EL (cell line): ENCODE measurements at places on chromosomes 6 and 20.
A peak's percentile ranks its signal among the peaks of the same experiment; 100 is the strongest.

- DNase-seq, result no peak
Observed at GRCh38 chr6:93391965-93392364, 27.4 kb downstream of the EPHA7 start.

GRCh38 chr20:437787-438486 is 24.4 kb downstream of the TBC1D20 start:
- no peak for DNase-seq

- DNase-seq, result no peak
Observed at GRCh38 chr6:17679726-17680125, 27.0 kb downstream of the NUP153 start.

DNA sequence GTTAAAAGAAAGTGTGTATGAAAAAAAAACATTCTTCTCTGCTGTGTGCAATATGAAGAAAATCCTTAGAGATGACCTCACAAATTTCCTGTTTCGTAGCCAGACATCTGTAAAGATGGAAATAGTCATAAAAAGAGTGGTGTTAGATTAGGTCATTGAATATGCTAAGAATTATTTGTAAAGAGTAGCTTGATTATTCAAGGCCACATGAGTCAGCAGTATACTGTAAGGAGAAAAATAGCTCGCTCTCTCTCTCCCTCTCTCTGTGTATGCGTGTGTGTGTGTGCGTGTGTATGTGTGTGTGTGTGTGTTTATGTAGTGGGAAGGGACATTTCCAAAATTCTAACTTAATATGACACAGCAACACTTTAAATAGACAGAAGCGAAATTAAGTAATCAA is 78.8 kb downstream of the PTCHD4 start:
- peak; percentile 62 for DNase-seq

DNA sequence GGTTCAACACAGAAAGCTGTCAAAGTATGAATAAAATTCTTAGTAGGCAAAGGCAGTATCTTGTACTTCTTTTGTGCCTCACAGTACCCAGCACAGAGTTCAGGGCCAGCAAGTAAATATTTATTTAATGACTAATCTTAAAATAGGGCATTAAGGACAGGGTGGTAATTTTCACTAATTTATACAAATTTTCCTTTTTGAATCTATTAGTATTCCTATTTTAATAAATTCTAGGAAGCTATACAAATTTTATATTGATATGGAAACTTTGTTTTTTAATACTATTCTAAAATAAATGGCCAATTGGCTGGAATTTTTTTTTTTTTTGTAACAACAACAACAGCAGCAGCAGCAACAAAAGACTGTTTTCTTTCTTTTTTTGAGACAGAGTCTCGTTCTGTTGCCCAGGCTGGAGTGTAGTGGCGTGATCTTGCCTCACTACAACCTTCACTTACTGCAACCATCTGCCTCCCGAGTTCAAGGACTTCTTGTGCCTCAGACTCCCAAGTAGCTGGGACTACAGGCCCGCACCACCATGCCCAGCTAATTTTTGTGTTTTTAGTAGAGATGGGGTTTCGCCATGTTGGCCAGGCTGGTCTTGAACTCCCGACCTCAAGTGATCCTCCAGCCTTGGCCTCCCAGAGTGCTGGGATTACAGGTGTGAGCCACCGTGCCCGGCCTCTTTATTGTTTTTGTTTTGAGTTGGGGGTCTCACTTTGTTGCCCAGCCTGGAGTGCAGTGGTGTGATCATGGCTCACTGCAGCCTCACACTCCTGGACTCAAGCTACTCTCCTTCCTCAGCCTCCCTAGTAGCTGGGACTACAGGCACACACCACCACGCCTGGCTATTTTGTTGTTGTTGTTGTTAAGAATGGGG is 85.2 kb downstream of the FKBP5 start:
- DNase-seq, result peak; percentile 28

- no peak for DNase-seq
Observed at GRCh38 chr20:5580940-5581708, 169.1 kb upstream of the SHLD1 start.

GRCh38 chr6:134238960-134239795 is 78.7 kb downstream of the SGK1 start:
- DNase-seq, result no peak

DNA sequence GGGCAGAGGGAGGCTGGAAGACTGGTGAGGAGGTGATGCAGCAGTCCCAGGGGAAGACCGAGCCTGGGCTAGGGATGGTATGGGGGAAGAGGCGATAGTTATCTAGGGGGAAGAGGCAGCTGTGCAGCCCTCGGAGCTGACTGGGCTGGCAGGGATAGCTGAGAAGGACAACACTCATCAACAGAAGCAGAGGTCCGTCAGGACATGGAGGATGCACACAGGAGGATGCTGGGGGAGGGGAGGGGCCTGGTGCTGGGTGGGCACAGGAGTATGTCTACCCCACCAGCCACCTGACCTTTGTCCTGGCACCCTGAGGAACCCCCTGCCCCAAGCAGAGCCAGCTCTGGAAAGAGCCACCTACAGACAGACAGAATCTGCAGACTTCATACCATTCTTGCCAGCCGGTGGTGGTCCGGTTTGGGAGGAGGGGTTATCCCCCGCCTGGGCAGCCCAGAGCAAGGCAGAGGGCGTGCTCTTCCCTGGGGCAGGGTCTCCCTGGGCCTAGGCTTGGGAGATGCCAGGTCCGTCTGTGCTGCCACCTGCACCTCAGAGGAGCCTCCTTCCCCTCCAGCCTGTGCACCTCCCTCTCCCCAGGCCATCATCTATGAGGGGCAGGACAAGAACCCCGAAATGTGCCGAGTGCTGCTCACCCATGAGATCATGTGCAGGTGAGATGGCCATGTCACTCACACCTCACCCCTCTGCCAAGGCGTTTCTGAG is 14.9 kb downstream of the EBF4 start:
- DNase-seq, result no peak

DNA sequence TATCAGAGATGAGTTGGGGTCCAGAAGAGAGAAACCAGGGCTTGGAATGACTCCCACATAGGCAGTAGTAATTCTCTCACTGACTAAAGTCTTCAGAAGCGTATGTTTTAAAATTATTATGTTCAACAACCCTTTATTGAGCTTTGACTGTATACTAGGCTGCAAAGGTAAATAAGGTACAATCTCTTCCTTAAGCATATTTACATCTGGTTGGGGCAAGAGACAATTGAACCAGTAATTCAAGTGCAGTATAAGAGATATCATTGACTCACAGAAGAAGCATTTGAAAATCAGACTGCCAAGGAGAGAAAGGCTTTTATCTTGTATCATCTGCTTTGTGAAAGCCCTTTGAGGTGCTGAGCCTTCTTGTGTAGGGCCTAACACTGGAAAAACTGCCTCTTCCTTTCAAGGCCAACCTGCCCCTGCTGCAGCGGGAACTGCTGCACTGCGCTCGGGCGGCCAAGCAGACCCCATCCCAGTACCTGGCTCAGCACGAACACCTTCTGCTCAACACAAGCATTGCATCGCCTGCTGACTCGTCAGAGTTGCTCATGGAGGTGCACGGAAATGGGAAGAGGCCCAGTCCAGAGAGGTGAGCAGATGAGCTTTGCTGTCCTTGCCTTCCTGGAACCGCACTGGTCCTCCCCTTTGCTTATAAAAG is 39.3 kb upstream of the C20orf144 start:
- no peak for DNase-seq

- no peak for DNase-seq
Observed at GRCh38 chr20:23536328-23536974, 31.8 kb downstream of the CST9L start.

GRCh38 chr20:49418809-49419208 is 63.7 kb downstream of the KCNB1 start:
- DNase-seq, result no peak

DNA sequence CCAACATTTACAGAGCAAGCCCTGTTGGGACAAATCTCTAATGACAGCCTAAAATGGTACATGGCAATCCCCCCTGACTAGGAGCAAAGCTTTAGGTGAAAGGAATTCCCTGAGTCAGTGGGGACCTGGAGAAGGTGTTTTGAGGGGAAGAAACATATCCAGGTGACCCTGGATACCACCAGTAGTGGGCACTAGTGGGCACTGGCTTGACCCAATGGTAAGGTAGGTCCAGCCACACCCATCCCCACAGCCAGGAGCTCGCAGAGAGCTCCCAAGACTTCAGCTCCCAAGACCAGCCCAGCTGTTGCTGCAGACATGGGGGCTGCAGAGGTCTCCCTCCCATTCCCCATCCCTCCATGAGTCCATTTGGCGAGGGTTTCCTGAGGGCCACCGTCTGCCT is 19.5 kb downstream of the GRM4 start:
- DNase-seq, result no peak

DNA sequence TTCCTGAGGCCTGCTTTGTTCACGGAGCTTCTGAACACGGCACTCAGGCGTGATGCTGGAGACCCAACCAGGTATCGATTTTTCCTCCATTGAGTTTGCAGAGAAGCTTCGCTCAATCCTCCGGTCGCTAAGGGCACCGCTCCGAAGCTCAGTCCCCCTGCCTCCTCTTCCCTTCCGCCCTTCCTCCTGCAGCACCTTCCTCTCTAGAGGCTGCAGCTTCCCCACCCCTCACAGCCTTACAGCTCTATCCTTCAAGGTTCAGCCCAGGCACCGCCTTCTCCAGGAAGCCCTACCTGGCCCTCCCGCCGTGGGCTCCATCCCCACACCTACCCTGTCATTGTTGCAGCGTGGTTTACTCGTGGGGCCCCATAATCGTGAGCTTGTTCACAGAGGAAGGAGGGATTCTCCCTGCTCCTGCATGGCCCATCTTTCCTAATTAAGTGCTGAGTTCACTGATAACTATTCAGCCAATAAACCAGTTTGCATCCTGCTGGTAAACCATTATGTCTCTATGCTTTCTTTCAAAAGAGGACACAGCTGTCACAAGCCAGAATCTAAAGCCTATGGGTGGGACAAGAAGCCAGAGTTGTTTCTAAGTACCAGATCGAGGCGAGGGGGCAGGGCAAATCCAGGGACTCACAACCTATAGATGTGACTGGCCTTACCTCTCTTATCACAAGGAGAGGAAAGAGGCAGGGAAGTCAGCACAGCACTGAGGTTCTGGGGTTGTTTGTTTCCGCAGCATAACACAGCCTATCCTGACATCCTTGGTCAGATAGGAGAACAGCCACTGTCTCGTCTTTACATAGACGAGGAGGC is 152.0 kb downstream of the GRM4 start:
- no peak for DNase-seq

GRCh38 chr6:38503032-38503773 is 136.5 kb downstream of the BTBD9 start:
- DNase-seq, result no peak
